ENCODE measurements at places on chromosomes 7 and 10. TPM values are rescaled to one million over a fixed set of nuclear protein-coding genes. Genes with fewer than 3 reads are reported as not detected.

IL15RA gene
- total RNA-seq: 2.8 TPM

SEMA3E gene
- total RNA-seq: 0.17 TPM

ADAM8 gene
- 5.3 TPM for total RNA-seq

SERPINE1 gene
- total RNA-seq: 18.8 TPM

PRPS1L1 gene
- not detected for total RNA-seq

ETV1 gene
- 34.7 TPM for total RNA-seq

GTF2IRD2 gene
- 12.6 TPM for total RNA-seq

UPK3BL1 gene
- 12.7 TPM for total RNA-seq

CDK14 gene
- 14.0 TPM for total RNA-seq

FOXP2 gene
- total RNA-seq: 1.1 TPM

FZD8 gene
- total RNA-seq: 2.8 TPM

ANKIB1 gene
- 54.0 TPM for total RNA-seq

ANKRD2 gene
- total RNA-seq: 2.7 TPM

AZGP1 gene
- 1.8 TPM for total RNA-seq

Measured in adrenal gland (tissue), 19 donors.